ENCODE measurements at places on chromosomes 12 and 14. TPM values are rescaled to one million over a fixed set of nuclear protein-coding genes. Genes with fewer than 3 reads are reported as not detected.
A peak's percentile ranks its signal among the peaks of the same experiment; 100 is the strongest.

- no peak for DNase-seq
Observed at GRCh38 chr14:90547968-90548367, 151.1 kb downstream of the CALM1 start.

DNA sequence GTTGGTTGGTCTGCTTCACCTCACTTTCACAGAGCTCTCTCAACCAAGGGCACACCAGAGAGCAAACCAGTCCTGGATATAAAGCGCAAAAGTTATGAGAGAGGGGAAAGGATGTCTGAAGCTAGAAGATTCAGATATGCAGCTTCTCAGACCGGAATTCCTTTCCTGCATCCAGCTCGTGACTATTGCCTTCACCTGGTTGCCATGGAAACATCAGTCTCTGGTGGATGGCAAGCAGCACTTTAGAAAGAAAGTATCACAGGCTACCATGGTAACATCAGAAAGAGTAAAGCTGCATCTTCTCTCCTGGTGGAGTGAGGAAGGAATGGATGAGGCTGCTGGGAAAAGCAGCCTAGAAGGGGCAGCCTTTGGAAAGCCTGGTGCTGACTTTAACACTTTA, 13.7 kb downstream of the REM2 start:
- no peak for DNase-seq

Gene TCL1B
- not detected for total RNA-seq

GRCh38 chr12:1876086-1876485, 42.4 kb downstream of the CACNA2D4 start:
- DNase-seq: no peak

DNA sequence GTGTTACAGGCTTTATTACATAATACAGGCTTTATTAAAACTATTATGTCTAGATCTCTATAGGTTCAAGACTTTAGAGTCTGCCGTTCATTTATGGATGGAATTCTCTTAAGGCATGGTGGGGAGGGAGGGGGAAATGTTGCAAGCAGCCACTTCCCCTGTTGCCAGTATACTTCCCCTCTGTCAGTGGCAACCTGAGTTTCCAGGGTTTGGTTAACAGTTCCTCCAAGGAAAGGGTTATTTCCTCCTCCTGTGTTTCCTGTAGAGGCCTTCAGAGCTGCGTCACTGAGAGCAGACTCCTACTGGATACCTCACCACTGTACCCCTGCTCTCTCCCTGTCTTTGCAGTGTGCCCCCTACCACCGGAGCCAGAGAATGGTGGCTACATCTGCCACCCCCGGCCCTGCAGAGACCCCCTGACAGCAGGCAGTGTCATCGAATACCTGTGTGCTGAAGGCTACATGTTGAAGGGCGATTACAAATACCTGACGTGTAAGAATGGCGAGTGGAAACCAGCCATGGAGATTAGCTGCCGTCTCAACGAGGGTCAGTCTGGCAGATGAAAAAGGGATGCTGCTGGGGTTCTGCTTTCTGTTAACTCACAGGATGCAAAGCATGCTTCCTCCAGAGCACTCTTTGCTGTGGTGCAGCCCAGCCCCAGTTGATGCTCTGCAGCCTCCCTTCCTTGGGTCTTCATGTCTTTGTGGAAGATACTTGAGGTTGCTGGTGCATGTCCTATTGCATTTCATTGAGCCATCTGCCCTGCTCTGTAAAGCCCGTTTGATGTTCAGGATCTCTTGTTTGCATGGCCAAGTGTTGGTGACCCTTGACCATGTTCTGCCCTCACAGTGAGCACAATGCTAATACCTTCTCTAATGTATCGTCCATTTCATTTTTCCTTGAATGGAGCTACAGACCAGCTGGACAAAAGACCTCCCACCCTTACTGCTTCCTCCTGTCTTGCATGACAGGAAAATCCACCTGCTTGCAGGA, 63.6 kb upstream of the SRSF5 start:
- DNase-seq: no peak

Gene FBLN5
- total RNA-seq: not detected

DNA sequence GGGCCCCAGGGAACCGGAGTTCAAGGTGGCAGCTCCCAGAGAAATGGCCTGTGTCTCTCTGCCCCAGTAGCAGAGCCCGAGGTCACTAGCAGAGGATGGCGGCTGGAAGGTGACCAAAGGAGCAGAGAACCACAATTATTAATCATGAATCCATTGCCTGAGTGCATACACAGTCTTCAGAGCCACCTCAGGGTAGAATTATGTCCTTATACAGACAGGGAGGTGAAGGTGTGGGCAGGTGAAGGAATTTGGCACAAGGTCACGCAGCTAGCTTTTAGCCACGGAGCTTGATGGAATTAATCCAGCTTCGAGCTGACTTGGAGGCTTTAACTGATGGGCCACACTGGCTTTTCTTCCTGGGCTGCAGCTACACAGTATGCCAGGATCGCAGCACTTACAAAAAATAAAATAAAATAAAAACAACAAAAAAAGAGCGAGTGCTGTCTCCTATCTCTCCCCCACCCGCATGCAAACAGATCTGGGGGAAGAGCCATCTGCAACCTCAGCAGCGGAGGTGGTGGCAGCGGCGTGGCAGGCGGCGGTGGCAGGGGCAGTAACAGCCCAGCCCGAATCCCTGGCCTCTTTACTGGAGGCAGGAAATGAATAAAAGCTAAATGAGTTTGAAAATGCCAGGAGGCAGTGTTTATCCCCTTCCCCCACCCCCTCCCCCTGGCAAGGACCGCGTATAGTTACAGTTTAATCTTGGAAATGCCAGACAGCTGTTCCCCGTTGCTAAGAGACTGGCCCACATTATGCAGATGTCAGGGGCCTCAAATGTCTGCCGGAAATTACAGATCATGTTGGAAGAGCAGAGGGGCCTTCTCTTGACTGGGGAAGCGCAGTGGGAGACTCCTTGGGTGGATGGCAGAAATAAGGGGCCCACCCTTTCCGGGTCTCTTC, 93.5 kb downstream of the LRRC74A start:
- DNase-seq: peak; percentile 87

Gene OR4E2
- not detected for total RNA-seq

DNA sequence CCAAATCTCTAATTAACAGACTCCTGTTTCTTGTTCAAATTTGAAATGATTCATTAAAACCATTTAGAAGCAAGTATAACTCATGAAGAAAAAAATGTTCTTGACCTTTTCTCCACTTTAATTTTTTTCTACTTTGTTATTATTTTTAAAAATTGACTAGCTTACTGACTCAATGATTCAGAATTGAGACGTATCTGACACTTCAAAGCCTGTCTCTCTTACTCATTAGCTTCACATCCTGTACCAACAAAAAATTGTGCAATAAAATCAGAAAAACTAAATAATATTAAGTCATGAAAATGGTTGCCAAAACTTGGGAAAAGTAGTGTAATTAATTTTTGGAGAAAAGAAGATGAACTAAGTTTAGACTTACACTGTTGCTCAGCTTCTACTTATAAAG, 331.2 kb downstream of the SLC16A7 start:
- DNase-seq: peak; percentile 11

Gene SLC5A8
- 0.05 TPM for total RNA-seq

GRCh38 chr14:74532246-74532645, 38.7 kb downstream of the ISCA2 start:
- DNase-seq: no peak

DNA sequence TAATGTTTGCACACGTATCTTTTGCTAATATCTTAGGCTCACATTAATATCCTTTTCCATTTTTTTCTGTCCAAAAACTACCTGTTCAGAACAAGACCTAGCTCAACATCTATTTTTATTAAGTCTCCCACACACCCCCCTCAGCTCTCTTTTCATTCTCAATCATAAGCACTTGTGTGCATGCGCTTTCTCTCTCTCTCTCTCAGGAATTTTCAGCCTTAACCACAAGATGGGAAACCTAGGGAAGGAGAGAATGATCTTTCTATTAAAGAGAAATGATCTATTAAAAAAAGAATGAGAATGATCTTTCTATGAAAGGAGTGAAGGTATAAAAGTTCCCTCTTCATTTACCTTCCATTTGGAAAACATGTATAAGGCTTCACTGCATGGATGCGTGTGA, 39.7 kb upstream of the AP4S1 start:
- DNase-seq: peak; percentile 18

DNA sequence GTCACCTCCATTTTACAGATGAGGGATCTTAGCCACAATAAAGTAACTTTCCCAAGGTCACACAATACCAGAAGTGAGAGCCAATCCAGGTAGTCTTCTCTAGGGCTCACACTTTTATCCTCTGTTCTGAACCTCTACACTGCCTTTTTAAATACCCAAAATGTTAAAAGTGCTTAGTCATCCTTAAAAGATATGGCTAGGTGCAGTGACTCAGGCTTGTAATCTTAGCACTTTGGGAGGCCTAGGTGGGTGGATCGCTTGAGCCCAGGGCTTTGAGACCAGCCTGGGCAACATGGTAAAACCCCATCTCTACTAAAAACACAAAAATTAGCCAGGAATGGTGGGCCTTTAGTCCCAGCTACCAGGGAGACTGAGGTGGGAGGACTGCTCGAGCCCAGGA, 104.1 kb upstream of the PPP4R3A start:
- peak; percentile 26 for DNase-seq

DNA sequence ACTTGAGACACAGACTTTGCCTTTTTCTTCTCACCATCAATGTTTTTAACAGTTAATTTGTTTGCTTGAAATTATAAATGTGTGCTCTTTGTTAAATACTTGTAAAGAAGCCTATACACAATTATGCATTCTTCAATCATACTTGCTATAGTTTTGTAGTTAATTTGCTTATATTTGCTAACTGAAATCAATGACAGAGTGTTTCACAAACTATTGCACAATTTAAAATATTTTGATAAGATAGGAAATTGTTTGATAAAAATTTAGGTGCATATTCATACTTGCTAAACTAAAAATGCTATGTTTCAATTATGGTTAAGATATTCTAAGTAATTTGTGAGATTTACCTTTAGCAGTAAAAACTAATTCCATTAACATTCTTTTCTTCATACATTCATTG, 13.7 kb upstream of the OR4K5 start:
- no peak for DNase-seq

- peak; percentile 16 for DNase-seq
Observed at GRCh38 chr14:106459971-106460730, 933.8 kb downstream of the TMEM121 start.

- no peak for DNase-seq
Observed at GRCh38 chr14:77556946-77557345, 58.3 kb upstream of the ISM2 start.

GRCh38 chr12:9960590-9960989, 10.6 kb upstream of the CLEC12A start:
- no peak for DNase-seq

- peak; percentile 66 for DNase-seq
Observed at GRCh38 chr12:27504507-27504906, 19.5 kb upstream of the PPFIBP1 start.

Gene ZDHHC22
- 0.02 TPM for total RNA-seq

DNA sequence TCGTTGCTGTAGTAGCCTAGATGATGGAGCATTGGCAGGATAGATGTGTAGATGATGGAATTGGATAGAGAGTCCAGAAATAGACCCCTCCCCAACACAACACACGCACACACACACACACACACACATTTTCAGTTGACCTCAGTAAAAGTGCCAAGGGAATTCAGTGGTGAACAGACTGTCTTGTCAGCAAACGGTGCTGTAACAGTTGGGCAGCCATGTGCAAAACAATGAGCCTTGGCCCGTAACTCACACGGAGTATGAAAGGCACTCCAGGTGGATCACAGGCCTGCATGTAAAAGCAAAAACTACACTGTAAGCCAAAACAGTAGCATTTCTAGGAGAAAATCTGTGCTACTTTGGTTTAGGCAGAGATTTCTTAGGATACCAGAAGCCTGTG, 87.8 kb downstream of the DDX51 start:
- DNase-seq: no peak

Gene NRIP2
- total RNA-seq: not detected

- no peak for DNase-seq
Observed at GRCh38 chr14:35205737-35206136, 83.4 kb downstream of the PRORP start.

- DNase-seq: no peak
Observed at GRCh38 chr14:75445236-75445635, 17.4 kb downstream of the JDP2 start.

Gene BLTP3B
- 18.5 TPM for total RNA-seq

- no peak for DNase-seq
Observed at GRCh38 chr14:24848102-24848790, 201.7 kb downstream of the STXBP6 start.
